Lung microvascular endothelial cell (primary cell): ENCODE measurements at places on chromosomes 6 and 20. TPM values are rescaled to one million over a fixed set of nuclear protein-coding genes. Genes with fewer than 3 reads are reported as not detected.

GRCh38 chr6:70124443-70124842, 178.4 kb downstream of the COL9A1 start:
- DNase-seq, result no peak

- DNase-seq, result no peak
These were observed 27.2 kb upstream of the CNKSR3 start for GRCh38 chr6:154537511-154538325.

- peak; percentile 81 for DNase-seq
These were observed 93.7 kb downstream of the PSMB1 start for GRCh38 chr6:170459451-170459850.

PERP gene
- total RNA-seq, result 21.6 and 24.0 TPM in 2 replicates

NHSL1 gene
- total RNA-seq, result 23.1 and 30.2 TPM in 2 replicates

GRCh38 chr20:41135187-41135887, 2.0 kb upstream of the PLCG1 start:
- DNase-seq, result peak; percentile 64

ZNF217 gene
- 8.3 and 9.7 TPM in 2 replicates for total RNA-seq

IL17A gene
- total RNA-seq, result not detected in 2 replicates

DLL1 gene
- 3.0 and 3.9 TPM in 2 replicates for total RNA-seq

DNA sequence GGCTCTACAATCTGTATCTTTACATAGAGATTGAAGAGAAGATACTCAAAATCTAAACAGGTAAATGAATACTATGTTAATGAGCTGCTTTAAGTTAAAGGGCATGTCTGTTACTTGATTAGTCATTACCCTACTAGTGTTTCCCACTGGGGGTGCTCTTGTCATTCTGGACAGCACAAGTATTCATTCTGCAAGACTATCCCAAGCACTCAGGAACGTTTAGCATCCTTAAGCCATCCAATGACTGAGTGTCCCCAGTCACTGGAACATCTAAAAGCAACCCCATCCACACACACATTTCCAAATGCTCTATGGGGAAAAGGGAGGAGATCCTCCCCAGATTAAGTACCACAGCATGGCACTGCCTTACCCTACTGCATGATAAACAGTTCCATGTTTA, 25.7 kb downstream of the EZR start:
- peak; percentile 26 for DNase-seq

POM121L2 gene
- total RNA-seq, result not detected in 2 replicates

DNA sequence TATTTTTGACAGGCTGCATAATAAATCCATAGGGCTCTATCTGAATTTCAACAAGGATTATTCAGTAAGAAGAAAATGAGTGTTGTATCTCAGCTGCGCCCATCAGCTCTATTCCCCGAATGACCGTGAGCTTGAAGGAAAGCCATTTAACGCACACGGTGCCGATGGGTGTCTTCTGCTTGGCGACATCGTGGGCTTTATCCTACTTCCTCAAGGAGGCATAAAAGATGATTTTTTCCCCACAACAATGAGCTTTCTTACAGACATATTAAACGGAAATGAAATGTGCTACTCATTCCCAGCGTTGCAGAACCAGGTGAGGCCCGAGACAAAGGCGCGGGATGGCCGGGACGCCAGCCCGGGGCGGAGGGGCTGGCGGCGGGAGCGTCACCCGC, 710 bp downstream of the DYNLT1 start:
- peak; percentile 29 for DNase-seq

GRCh38 chr20:62065674-62066338, at the start of gene TAF4:
Gene TAF4 (minus strand): TSS chr20:62065881. CDS start chr20:62065810, 71 bp downstream.
- peak; percentile 73 for DNase-seq
